Activated naive CD4-positive, alpha-beta T cell (primary cell): ENCODE measurements at places on chromosomes 12 and 14.

DNA sequence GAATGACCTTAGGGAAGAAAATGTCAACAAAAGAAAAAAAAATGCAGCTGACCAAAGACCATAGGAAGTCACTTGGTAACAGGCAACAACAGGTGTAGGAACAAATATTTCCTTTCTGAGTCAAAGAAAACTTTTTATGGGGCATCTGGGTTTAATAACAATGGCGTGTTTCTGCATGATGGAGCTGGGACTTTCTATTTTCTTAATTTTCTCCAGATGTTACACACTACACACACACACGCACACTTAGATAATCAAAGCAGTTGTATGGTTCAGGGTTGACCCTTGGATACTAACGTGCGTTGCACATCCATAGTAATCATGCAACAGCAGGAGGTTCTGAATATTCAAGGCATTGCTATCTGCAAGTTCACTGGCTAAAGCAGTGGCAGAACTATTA, 47.9 kb upstream of the NTF3 start:
- DNase-seq, result no peak

- DNase-seq, result no peak
These were observed 11.9 kb downstream of the RNF10 start for GRCh38 chr12:120546050-120546386.

DNA sequence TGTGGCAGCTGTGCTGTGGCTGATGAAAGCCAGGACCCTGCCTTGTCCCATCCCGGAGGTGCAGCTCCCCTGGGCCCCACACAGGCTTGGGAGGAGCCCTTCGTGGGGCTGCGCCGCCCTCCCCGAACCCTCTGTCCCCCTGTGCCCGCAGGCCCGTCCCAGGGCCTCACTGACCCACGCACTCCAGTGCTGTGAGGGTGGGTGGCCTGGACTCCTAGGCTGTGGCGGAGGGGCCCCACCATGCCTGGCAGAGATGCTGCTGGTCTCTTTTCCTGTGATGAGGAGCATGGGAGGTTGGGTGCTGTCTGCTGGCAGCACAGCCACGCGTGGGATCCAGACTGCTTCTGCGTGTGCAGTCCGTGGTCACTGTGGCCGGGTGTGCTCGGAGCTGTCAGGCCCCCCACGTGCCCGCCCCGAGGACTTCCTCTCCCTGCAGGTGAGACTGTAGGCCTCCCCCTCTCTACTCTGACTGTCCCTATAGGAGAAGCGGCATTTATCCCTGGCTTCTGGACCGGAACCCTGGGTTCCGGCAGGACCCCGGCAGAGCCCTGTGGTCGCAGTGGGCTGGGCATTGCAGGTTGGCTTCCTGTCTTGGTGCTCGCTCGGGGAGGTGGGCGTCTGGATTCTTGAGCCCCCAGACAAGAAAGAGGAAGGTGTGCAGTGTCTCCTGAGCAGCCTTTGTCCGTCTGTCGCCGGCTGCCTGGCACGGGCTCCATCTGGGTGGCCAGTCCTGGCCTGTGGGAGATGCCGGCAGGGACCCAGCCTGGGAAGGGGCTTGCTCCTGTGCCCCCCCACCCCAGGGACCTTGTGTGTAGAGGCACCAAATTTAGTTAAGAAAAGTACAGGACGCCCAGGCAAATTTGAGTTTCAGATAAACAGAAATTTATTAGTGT, 2.3 kb downstream of the MTA1 start:
- no peak for DNase-seq

DNA sequence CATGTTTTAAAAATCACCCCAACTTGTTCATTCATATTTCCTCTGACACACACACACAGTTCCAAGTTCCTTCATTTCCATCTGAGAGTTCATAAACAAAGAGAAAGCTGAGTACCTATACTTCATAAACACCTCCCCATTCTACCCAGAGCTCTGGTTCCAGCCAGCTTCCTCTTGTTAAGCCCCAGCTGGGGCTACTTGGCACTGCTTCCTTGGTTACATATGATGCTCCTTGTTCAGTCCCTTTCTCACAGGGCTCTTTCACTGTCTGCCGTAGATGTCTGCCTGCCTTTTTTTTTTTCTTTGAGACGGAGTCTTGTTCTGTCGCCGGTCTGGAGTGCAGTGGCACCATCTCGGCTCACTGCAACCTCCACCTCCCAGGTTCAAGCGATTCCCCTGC, 77.5 kb downstream of the COX16 start:
- DNase-seq, result no peak

GRCh38 chr14:102320033-102320660, 601 bp downstream of the ZNF839 start:
- no peak for DNase-seq

GRCh38 chr12:114342656-114343055, 63.3 kb downstream of the TBX5 start:
- DNase-seq, result no peak

- no peak for DNase-seq
These were observed 612.4 kb downstream of the NRXN3 start for GRCh38 chr14:78782551-78782950.

GRCh38 chr12:67046062-67046461, 223.1 kb upstream of the CAND1 start:
- no peak for DNase-seq

DNA sequence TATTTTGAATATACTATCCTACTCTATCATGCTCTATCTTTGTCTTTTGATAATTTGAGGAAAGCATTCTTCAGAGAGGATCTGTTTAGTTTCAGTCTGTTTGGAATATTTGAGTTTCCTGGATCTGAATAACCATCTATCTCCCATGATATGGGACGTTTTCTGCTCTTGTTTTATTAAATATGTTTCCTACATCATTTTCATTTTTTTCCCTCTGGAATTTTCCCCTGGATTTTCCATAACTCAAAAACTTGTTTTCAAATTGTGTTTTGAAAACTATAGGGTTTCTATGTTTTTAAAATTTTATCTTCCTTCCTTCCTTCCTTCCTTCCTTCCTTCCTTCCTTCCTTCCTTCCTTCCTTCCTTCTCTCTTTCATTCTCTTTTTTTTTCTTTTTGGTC, 974.2 kb downstream of the TMEM121 start:
- DNase-seq, result no peak

GRCh38 chr12:54390668-54391551, 6.4 kb upstream of the ZNF385A start:
- DNase-seq, result peak; percentile 62

GRCh38 chr14:52259434-52259833, 8.1 kb upstream of the PTGDR start:
- no peak for DNase-seq

GRCh38 chr12:84599539-84599938, 313.1 kb downstream of the SLC6A15 start:
- DNase-seq, result no peak

DNA sequence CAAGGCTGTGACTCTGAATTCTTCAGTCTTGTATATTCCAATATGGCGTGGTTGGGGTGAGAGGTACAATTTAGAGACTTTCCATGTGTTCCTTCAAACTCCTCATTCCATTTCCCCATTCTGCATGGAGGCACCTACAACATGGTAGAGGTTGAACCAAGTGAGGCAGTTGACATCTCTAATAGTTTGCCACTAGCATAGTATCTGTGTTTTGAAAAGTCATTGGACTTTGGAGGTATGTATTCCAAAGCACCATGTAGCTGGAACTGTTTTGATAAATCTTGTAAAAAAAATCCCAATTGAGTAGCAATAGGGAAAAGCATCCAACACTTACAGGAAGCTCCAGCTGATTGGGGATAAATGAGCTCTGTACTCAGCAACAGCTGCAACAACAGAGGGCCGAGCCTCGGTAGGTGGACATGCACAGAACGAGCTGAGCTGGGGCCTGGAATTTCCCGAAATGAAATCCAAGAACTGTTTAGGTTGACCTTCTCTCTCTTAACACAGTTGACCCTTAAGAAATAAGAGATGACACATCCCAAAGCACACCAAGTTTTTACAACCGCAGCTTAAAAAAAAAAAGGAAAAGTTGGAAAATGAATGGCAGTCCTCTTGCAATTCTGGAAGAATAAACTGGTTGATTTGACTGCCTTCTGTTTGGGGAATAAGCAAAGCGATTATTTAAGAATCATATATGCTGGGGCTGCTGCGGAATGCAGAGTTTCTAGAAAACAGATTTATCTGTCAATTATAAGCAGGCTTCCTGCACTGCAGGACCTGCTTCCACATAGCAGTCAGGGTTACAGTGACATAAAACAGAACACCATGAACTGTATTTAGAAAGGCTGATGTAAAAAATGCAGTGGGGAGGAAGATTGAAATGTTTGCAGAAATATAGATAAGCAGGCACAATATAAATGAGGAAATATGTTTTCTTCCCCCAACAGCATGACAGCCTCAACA, 194.6 kb upstream of the KRR1 start:
- no peak for DNase-seq

- no peak for DNase-seq
These were observed 4.7 kb downstream of the KDM2B start for GRCh38 chr12:121575952-121576625.

GRCh38 chr12:25187781-25188180, 7.2 kb downstream of the DNAI7 start:
- DNase-seq, result no peak

DNA sequence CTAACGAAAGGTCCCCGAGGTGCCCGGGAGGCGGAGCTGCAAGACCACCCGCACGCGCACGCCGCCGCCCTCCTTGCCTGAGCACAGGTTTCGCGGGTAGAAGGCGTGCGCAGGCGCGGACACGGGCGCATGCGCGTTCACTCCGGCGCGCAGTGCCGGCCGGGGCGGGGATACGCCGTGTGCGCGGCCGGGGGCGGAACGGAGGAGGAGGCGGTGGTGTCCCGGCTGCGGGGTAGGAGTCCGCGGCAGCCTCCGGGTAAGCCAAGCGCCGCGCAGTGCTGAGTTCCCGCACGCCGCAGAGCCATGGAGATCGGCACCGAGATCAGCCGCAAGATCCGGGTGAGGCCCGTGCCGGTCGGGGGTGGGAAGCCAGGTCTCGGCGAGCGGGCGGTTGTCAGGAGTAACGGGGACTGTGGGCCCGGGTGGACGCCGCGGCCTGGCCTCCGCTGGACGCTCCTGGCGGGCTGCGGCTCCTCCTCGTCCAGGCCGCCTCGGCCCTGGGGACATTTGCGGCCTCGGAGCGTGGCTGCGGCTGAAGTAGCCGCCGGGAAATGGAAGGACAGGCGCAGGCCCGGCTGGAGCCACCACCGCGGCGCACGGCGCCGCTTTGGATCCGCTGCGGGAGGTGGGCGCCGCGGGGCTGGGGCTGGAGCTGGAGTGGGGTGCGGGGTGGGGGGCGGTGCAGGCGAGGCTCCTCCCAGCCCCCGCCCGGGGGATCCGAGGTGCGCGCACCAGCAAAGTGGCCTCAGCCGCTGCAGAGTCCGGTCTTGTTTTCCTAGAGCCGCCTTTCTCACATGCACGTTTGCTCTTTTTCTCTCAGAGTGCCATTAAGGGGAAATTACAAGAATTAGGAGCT, at the start of gene ZC3H14:
ZC3H14 (plus strand) TSS at position 207 of the 856 bp plus-strand sequence; CDS start at position 304, 97 bp downstream.
- peak; percentile 76 for DNase-seq

GRCh38 chr12:18476861-18477260, 215.5 kb downstream of the PIK3C2G start:
- no peak for DNase-seq

GRCh38 chr12:120264904-120265472, 542 bp downstream of the PXN start:
- DNase-seq, result no peak

- DNase-seq, result no peak
These were observed 121.9 kb downstream of the PIK3C2G start for GRCh38 chr12:18383203-18383602.

- no peak for DNase-seq
These were observed 56.4 kb upstream of the RERGL start for GRCh38 chr12:18146363-18146762.

DNA sequence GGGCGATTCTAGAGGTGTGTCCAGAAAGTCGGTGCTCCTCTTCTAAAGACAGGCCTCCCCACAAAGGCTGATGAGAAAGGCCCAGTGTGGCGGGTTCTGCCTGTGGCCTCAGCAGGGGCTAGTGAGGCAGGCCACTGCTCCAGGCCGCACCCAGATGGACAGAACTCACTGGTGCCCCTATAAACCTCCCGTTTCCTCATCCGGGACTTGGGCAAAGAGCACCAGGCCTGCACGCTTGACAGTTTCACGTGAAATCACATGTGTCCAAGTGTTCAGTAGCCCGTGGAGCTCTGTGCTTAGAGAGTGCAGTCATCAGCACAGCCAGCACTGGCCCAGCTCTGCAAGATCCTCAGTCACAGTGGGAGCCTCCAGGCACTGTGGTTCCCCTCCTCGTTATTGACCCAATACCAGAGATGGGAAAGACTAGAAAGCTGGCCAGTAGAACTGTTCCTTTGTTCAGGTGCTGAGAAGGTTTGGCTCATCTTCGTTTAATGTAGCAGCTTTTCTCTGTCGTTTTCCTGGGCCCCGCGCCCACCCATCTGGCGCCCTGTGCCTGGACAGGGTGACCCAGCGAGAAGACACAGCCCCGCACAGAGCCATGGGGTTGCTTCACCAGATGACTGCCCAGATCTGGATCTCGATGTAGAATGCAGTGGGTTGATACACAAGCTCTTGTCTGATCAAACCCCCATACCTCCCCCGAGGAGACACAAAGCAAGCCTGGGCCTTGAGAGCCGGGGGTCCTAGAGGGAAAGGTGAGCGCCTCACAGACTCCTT, 26.3 kb downstream of the IL31 start:
- DNase-seq, result no peak

GRCh38 chr12:130053651-130054069, 108.6 kb upstream of the FZD10 start:
- no peak for DNase-seq

DNA sequence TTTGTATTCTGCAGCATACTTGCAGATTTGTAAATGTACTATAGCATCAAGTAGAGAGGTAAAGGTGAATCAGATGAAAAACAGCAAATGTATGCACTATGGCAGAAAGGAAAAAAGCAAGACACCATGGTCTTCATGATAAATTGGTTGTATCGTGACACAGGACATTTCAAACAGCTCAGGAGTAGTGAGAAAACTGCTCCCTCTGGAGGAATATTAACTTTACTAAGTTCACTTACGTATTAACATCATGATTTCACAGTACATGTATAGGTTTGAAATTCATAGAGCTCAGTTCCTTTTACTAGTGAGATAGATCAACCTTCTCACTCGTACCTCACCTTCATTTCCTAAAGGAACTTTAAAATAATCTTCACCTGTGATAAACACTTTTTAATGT, 6.5 kb downstream of the MBIP start:
- DNase-seq, result no peak

- DNase-seq, result no peak
These were observed 43.4 kb downstream of the PSMA6 start for GRCh38 chr14:35335388-35336092.

GRCh38 chr12:131348231-131348630, 362.7 kb upstream of the SFSWAP start:
- DNase-seq, result no peak

GRCh38 chr12:5308216-5308615, 123.7 kb upstream of the NTF3 start:
- no peak for DNase-seq

- DNase-seq, result no peak
These were observed 8.0 kb downstream of the MMP17 start for GRCh38 chr12:131836193-131836592.
